ENCODE measurements at places on chromosomes 6 and 20.

DNA sequence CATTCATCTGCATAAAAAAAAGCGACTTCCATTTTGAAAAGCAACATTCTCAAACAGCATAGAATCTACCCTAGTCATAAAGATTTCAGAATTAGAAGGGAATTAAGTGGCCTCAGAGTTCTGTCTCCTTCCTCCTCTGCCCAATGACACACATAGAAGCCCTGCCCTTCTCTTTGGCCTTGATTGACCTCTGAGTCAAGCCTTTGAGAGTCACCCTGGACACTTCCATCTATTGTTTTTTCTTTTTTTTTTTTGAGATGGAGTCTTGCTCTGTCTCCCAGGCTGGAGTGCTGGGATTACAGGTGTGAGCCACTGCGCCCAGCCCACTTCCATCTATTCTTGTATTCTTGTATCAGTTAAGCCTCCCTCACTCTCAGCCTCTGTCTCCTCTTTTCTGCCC is 44.8 kb upstream of the CTNNBL1 start:
- no peak for DNase-seq

GRCh38 chr20:53129563-53129962 is 157.4 kb downstream of the TSHZ2 start:
- no peak for DNase-seq

- no peak for DNase-seq
These were observed 17.9 kb downstream of the RALGAPA2 start for GRCh38 chr20:20694591-20694990.

- DNase-seq: no peak
These were observed 177.0 kb downstream of the ARID1B start for GRCh38 chr6:156954191-156954590.

DNA sequence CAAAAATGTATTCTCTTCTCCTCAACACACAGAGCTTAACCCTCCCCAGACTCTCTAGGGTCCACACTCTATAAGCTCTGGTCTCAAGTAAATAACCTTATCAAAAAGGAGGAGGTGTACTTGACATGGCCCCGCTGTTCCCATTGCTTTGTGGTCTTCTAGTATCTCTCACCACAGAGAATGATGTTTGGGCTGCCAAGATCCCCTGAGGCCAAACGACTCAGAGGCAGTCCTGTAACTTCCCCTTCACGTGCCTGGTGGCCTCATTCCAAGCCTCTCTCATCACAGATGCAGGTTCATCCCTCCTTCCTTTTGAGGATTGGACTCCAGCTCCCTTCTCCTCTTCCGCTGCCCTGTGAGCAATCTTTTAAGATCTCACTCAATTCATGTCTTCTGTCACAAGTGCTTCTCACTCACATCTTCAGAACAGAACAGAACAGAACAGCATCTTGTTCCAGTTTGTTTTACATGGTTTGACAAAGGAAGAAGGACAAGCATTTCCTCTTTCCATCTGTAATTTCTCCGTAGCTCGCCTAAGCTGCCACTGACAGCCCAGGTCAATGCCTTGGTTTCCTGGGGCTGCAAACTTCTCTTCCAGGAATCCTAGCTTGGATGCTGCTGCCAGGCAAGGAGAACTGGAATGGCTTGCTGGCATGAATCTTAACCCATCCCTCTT is 541.5 kb downstream of the CD83 start:
- DNase-seq: peak; percentile 54

- no peak for DNase-seq
These were observed 93.0 kb upstream of the MAFB start for GRCh38 chr20:40782043-40782368.

DNA sequence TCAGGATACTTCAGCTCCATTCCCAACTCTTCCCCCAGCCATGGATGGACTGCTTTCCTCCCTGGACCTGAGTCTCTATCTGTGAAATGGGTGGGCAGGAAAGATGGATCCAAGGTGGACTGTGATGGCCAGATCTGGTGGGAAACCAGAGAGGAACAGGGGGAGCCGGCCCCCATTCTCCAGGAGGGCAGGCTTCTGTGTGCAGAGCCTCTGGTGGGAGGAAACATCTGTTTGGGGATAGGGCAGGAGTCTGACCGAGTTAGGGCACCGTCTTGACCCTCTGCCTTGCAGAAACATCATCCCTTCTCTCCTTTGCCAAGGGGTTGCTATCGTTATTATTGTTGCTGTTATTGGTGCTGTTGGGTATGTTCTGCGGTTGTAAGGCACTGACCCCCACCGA is 91.5 kb downstream of the TOX2 start:
- no peak for DNase-seq

- DNase-seq: no peak
These were observed 66.4 kb upstream of the SMIM28 start for GRCh38 chr6:138311268-138311667.

GRCh38 chr20:3670511-3670910 is 7.3 kb upstream of the GFRA4 start:
- DNase-seq: no peak

DNA sequence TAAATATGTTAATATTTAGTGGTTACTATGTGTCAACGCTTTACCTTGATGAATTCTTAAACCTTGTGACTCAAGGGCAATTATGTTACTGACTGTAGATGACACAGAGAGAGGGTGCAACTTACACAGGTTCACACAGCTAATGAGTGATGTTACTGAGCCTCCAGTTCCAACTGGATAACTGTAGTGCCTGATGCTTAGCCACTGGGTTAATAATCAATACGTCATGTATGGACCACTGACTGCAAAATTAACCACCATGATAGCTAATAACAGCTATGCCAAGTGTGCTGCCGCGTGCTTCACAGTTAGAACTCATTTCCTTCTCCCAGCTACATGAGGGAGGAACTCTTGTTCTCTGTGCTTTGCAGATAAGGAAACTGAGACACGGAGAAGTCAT is 45.4 kb downstream of the SIRPA start:
- DNase-seq: no peak

DNA sequence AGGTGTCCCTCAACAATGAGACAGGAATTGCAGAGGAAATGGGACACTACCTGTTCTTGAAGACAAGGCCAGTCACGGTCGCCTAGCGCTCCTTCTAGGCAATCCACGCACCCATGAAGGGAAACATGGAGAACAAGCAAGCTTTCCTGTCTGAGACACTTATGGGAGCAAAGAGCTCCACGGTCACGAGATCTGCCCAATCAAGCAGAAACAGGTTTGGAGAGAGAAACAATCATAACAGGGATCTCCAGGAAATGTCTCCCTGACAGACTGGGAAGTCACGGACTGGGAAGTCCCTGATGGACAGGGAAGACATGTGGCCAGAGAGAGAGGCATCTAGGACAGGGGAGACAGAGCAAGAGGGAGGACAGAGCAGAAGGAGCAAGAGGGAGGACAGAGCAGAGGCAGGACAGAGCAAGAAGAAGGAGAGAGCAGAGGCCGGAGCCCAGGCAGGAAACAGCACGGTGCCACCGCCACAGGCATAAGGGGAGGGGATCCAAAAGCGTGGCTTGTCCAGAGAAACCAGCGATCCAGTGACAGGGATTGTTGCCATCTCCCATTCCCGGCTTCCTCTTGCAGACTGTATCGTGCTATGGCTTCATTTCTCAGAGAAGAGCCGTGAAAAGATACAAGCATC is 167.8 kb upstream of the ZNF337 start:
- no peak for DNase-seq

- no peak for DNase-seq
These were observed 5.9 kb upstream of the VSTM2L start for GRCh38 chr20:37896932-37897548.

- no peak for DNase-seq
These were observed 467.4 kb upstream of the ID4 start for GRCh38 chr6:19369785-19370184.

DNA sequence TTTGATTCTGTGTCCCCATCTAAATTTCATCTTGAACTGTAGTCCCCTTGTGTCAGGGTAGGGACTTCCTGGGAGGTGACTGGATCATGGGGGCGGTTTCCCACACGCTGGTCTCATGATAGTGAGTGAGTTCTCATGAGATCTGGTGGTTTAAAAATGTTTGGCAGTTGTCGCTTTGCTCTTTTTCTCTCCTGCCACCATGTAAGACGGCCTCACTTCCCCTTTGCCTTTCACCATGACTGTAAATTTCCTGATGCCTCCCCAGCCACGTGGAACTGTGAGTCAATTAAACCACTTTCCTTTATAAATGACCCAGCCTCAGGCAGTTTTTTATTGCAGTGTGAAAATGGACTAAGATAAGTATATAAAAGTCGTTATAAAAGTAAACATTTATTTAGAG is 80.5 kb upstream of the SGK1 start:
- peak; percentile 87 for DNase-seq

DNA sequence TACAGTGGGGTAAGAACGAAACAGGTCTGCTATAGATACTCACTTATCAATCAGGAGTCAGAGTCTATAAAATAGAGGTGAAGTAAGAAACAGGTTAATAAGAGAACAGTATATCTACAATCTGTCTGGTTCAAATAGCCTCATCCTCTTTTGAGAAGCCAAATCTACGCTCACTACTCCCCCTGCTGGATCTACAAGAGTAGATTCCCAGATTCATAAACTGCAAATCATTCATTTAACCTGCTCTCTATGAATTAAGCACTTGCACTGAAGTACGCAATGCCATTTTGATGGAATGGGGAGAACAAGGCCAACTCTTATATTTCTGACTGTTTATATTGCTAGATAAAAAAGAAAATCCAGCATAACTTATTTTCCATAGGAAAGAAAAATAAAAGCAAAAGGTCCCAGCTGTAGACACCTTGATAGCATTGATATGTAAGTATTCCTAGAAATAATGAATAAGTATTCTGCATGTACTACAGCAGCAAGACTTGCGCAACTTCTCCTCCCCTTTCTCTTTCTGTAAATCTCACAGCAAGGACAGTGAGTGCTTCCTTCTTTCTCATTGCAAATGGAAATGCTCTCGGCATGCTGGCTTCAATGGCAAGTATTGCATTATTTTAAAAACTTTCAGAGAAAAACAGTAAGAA is 92.3 kb downstream of the RFX6 start:
- DNase-seq: peak; percentile 17

GRCh38 chr20:50848341-50848808 is 53.5 kb downstream of the BCAS4 start:
- no peak for DNase-seq

GRCh38 chr6:105397987-105398386 is 4.9 kb downstream of the PREP start:
- no peak for DNase-seq

DNA sequence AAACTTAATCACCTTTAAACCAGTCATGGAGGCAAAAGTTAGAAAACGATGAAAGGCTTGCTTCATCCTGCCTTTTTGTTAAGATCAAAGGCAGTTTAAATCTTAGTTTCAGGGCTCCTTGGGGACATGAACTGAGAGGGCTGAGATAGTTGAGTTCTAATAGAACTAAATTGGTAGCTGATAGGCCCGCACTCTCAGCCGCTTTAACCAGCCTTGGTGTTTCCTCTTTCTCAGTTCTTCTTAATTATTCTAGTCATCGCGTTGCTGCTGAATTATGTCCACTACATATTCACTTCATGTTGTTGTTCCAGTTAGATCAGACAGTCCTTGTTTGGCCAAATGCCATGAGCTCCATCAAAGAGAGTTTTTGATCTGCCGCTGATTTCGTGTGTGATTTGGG is 72.5 kb downstream of the ANKS1A start:
- DNase-seq: no peak

DNA sequence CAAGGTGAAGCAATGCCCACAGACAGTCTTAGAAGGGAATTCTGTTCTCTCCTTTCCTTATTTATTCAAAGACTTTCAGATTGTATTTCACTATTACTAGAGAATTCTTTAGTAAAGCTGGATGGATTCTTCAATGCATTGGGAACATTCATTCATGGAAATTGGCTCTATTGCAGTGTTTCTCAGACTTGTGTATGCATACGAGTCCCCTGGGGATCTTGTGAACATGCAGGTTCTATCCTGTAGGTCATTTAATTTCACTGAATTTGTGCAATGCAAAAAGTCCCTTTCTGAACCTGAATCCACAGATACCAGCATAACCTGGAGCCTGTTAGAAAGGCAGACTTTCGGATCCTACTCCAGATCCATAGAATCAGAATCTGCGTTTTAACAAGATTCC is 160.9 kb upstream of the AHI1 start:
- no peak for DNase-seq

GRCh38 chr6:17494919-17495318 is 101.5 kb downstream of the CAP2 start:
- no peak for DNase-seq

DNA sequence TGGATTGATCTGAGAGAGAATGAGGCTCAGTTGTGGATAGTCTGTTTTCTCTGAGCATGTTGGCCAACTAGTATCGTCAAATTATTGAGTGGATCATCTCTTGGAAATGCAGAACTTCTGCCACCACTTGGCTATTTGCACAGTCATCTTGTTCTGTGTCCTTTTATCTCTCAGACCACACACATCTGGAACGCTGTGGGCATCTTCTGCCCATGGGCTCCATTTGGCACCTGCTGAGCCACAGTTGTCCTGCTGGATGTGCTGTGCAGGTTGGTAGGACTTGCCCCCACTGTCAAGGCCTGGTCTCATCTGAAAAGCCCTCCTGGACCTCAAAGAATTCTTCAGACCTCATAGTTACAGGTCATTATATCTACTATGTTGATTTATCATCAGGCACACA is 16.7 kb upstream of the C20orf144 start:
- DNase-seq: no peak

- DNase-seq: no peak
These were observed 46.0 kb downstream of the KIAA1755 start for GRCh38 chr20:38214256-38215193.

- DNase-seq: no peak
These were observed 37.3 kb downstream of the KIF3B start for GRCh38 chr20:32314768-32315167.

DNA sequence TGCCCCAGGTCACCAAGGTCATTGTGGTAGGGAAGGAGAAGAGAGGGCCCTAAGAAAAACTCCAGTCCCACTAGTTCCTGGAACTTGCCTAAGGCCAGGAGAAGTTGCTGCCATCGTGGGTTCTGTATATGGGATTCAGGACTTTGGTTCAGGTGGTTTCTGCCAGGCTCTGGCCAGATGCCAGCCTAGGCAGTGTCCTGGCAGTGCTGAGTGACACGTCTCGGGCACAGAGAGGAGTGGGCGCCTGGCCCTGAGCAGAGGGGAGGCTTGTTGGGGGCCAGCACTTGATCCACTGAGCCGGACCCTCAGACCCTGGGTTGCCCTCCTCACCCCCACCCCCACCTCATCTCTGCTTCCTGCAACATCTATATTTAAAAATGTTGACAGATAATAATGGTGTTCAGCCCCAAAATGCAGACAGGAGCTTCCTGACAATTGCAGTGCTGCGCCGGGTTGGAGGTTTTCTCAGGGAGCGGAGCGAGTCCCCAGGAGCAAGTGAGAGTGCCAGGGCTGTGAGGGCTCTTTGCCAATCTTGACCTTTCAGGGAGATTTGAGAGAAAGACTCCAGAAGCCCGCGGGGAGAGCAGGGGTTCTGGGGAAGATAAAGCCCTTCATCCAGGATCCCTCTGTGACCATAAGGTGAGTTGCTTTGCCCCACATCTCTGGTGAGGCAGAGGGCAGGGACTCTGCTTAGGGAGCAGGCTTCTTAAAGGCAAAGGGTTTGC is 71.9 kb downstream of the PHACTR3 start:
- DNase-seq: no peak

GRCh38 chr20:9617940-9618339 is 103.5 kb downstream of the LAMP5 start:
- no peak for DNase-seq

- no peak for DNase-seq
These were observed 597.9 kb downstream of the KHDRBS2 start for GRCh38 chr6:61688165-61688564.

GRCh38 chr20:39762716-39763115 is 800.6 kb downstream of the DHX35 start:
- DNase-seq: no peak

GRCh38 chr6:3848925-3849605 is at the start of gene FAM50B:
TSS of gene FAM50B (plus strand) at chr6:3849373. CDS start at chr6:3849812, 439 bp downstream.
- peak; percentile 74 for DNase-seq

GRCh38 chr6:53335224-53335994 is 13.3 kb downstream of the ELOVL5 start:
- DNase-seq: no peak

Data from foreskin melanocyte (primary cell).